ENCODE measurements at places on chromosomes 7 and 10.

GRCh38 chr7:127035203-127035849, 217.4 kb downstream of the GRM8 start:
- DNase-seq: no peak

- DNase-seq: no peak
Measured at GRCh38 chr10:119395280-119396007, 147.1 kb downstream of the RGS10 start.

- DNase-seq: no peak
Measured at GRCh38 chr10:90964781-90965465, 44.0 kb upstream of the ANKRD1 start.

DNA sequence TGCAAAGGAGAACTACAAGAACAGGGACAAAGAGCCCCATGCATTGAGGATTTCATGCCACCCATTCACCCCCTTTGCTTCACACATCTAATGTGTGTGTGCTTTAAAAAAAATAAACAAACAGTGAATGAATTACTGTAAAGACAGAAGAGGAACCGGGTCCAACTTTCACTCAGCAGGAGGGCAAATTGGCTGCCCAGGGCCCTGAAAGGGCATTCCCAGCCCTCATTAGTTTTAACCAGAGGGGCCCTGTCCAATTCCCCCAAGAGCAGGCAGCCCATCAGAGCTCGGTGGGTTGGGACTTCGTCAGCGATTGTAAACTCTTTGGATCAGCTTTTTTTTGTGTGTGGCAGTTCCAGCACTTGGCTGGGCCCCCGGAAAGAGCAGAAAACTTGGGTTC, 73.6 kb upstream of the PDZD8 start:
- no peak for DNase-seq

DNA sequence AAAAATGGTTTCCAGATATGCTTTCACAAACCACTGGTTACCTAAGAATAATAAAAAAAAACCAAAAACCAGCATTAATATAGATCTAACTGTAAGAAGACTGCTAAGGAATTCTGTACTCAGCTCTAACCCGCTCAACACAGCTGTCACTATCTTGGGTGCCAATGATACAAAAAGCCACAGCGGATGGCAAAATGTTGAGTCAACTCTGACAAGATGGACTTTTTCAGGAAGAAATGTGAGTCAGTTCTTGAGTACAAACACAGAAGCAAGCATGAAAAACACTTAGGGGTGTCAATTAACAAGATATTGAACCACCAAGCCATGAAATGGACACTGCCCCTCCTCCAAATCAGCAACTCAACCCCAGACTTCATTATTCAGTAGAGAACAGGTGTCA, 55.0 kb downstream of the CTTNBP2 start:
- DNase-seq: no peak

GRCh38 chr10:17607603-17608332, 9.4 kb downstream of the HACD1 start:
- peak; percentile 74 for DNase-seq

GRCh38 chr7:19066170-19066569, 51.3 kb downstream of the TWIST1 start:
- DNase-seq: no peak

GRCh38 chr7:43592326-43592725, 9.4 kb downstream of the STK17A start:
- DNase-seq: no peak

DNA sequence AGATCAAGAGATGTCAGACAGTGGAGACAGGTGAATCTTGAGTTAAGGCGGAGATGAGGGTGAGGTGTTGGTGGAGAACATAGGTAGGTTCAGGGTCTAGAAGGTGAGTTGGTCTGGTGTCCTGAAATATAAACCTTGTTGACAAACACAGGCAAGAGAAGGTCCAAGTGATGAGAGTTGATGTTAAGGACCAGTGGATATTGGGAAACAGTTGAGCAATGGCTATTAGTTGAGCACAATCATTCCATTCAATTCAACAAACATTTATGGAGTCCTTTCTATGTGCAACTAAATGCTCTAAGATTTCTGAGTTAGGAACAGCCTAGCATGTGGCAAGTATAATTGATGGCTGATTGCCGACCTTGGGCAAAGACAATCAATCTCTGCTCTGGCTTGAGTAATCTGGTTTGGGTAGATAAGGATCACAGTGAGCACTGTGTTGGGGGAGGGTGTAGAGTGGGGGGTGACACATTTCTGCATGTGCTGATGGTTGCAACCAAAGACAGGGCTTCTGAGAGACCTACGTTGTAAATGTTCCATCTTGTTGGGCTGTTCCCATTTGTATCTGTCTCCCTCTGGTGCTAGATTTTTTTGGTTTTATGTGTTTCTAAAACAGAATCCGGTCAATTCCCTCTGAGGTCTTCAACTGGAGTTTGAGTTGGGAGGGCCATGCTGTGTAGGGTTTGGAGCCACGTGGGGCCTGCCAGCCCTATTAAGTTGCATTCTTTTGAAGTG, 201.1 kb downstream of the BAMBI start:
- peak; percentile 3 for DNase-seq

DNA sequence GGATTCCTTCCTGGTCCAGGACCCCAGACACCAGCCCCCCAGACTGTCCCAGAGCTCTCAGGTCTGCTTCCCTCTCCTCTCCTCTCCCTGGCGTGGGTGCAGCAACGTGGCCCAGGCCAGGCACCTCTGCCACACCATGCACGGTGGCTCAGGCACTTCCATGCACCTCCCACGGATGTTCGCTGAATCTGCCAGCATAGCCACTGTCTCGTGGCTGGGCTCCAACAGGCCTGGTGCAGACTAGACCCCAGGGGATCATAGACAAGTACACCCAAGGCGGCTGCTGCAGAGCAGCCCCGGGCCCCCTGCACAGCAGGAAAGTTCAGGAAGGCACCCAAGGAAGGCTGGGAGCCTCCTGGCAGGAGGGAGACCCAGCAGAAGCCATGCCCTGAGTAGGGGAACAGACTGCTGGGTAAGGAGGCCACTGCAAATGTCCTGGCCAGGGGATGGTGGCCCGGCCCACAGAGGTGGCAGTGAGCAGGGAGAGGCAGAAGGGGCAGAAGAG, 4.4 kb downstream of the RASGEF1A start:
- DNase-seq: no peak

DNA sequence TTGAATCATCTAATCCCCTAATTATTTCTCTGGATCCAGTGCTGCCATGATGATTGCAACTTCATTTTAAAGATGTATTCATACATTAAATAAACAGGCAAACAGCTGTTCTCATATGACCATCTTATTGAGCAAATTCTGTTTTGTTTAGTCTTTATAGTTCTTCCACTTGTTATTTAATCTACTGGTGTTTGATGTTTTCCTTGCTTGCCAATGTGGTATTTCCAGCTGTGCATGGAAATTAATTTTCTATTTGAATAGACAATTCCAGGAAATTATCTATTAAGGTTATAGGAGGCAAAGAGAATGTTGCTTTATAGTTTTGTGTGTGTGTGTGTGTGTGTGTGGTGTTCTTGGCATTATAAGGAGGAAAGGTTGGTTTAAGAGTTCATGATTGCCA, 167.0 kb upstream of the PRPS1L1 start:
- DNase-seq: no peak

DNA sequence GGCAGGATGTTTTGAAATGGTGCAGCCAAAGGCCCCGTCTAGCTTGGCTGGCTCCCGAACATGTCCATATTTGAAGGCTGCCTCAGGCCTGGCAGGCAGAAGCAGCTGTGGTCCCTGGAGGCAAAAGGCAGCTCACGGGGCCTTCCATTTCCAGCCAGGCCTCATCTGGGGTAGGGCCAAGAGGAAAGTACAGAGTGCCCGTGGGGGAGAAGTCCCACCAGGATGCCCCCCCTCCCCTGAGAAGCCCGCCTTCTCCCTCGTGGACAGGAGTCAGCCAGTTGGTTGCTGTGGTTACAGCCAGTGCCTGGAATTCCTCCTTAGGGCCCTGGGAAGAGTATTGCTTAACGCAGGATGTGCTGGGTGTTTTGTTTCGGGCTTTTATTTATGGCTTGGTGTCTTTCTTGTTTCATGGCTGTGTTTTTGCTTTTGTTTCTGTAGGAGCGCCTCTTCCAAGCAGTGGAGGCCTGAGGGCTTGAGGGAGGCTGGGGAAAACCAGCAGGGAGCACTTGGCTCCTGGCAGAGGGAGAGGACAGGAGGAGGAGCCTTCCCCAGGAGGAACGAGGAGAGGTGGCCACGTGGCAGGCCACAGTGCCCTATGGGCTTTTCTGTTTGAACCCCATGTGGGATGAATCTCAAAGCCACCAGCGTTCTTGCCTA, 45.4 kb downstream of the CHST3 start:
- DNase-seq: no peak

DNA sequence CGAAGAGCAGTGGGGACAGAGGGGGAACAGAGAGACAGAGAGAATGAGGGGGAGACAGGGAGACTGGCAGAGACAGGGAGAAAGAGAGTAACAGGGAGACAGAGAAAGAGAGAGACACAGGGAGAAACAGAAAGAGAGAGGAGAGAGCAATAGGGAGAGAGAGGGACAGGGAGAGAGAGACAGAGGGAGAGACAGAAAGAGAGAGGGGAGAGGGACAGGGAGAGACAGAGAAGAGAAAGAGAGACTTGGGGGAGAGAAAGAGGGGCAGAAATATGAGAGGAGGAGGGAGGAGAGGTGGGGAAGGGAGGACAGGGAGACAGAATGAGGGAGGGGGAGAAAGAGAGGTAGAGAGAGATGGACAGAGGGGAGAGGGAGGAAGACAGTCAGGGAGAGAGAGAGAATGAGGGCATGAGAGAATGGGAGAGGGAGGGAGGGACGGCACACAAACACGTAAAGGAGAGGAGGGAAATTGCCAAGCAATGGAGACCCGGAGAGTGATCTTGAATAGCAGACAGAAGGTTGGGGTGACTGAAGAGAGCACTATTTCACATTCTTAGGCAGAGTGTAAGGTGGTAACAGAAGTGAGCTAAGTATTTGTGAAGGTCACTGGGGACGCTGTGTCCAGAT, 33.3 kb upstream of the KCNMA1 start:
- DNase-seq: no peak

DNA sequence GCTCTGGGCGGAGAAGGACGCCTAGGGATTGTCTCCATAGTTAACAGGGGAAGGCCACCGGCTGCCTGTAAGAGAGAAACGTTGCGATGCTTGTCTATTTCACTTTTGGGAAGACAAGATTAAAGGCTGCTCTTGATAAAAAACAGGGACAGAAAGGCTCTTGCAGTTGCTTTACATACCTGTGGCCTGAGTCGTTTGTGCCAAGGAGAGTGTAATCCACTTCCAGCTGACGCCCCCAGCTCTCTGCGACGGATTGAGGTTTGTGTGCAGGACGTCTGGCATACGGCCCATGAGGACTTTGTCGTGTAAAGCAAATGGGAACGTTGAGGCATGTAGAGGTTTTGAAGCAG, 1.1 kb downstream of the MAP3K8 start:
- peak; percentile 3 for DNase-seq
